AG20443 (cell line): ENCODE measurements at places on chromosomes 6 and 20.

- DNase-seq: no peak
Observed at GRCh38 chr6:29941471-29941870, 861 bp upstream of the HLA-A start.

DNA sequence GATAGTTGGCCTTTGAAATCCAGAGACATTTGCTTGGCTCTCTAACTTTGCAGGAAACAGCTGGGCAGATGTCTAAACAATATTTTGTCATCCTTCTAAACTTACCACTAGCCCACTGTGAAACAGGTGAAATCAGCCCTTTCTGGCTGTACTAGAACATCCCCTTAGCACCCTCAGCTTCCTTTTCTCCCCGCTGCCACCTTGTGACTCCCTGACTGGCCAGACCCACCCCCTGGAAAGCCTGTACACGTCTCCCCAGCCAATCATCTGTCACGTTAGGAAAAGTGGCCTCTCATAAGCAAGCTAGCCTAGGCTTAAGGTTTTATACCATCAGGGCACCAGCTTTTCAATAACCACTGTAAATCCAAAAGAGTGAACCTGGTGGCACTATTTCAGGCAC lies 88.6 kb upstream of the E2F3 start:
- DNase-seq: no peak

DNA sequence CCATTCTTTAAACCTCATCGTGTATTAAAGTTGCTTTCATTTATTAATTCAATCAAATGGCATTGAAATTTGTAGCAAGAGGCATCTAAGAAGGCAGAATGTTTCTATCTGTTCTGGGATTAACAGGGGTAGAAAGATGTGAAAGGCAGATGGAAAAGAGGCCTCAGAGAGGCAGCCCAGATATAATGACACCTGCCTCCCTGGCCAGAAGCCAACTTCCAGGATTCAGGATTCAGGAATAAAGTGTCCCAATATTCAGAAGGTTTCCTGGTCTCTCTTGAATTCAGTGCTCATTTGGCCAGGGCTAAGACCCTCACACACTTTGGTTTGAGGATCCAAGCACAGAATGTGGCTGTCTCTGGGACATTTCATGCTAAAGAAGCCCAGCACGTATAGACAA lies 39.9 kb downstream of the HLA-B start:
- DNase-seq: no peak

GRCh38 chr6:79543886-79544285 lies 6.7 kb upstream of the LCA5 start:
- no peak for DNase-seq

DNA sequence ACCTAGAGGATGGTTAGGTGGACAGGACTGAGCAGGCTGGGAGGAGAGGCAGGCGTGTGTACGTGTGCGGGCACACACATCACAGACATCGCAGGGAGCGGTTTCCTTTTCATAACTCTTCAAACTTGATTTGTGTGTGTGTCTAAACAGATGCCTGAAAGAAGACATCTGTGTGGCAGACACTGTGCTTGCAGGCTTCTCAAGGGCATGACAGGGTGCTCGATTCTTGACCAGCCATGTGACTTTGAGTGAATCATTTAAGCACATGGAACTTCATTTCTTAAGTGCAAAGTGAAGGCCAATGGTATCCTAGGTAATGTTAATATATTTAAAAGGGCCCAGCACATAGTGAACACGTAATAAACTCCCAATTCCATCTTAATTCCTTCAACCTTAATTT lies 186.5 kb downstream of the SCP2D1 start:
- DNase-seq: no peak

GRCh38 chr6:45892696-45893245 lies 122.9 kb downstream of the CLIC5 start:
- DNase-seq: no peak

DNA sequence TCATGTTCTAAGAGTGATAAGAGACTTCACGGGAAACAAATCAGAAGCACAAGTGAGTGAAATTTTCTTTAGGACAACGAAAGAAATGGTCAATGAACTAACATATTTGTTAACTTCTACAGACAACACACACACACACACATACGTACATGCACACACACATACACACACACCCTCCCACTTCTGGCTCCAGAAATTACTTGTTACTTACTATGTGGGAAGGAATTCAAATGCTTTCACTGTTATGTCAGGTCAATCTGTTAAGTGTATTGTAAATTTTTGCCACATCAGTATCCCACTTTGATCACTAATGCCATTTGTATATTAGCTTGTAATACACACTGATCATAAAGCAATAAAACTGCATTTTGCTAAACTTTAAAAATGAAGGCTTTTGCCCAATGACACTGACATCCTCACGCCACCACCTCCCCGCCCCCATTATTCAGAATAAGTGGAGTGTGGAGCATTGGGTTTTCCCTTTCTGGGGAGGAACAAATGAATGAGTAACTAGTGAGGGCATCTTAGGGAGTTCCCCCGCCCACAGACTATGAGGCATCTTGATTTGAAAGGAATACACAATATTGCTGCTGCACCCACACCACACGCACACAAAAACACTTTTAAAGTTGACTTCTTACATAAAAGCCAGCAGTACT lies 76.2 kb downstream of the ATXN1 start:
- DNase-seq: peak; percentile 38

DNA sequence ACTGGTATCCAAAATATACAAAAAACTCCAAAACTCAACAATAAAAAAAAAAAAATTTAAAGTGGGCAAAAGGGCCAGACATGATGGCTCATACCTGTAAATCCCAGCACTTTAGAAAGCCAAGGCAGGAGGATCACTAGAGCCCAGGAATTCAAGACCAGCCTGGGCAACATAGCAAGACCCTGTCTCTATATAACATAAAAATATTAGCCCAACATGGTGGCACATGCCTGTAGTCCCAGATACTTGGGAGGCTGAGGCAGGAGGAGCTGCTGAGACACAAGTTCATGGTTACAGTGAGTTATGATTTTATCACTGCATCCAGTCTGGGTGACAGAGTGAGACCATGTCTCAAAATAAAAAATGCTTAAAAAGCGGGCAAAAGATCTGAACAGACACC lies 121.0 kb upstream of the BEND6 start:
- DNase-seq: no peak

DNA sequence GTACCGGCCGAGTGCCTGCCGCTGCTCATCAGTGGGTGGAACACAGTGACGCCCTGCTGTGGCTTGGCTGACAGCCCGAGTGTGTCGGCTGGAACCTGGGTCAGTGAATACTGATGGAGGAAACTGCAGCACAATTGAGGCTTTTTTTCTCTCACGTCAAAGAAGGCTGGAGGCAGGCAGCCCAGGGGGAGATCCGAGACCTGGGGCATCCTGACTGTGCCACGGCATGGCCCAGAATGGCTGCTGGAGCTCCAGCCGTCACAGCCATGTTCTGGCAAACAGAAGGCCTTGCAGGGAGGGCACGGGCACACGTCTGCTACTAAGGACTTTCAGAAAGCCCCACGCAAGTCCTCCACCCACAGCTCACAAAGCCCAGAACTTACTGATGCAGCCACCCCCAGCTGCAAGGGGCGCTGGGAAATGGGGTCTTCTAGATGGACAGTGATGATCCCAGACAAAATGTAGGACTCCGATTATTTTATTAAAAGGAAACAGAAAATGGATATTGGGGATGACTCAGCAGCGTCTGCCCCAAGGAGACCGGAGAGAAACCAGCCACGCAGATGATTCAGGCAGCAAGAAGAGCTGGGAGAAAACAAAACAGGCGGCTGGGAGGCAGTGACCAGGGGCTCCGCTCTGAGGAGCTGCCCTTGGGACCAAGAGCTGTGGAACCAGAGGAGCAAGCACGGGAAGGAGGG lies 140.0 kb downstream of the TAF4 start:
- DNase-seq: no peak

DNA sequence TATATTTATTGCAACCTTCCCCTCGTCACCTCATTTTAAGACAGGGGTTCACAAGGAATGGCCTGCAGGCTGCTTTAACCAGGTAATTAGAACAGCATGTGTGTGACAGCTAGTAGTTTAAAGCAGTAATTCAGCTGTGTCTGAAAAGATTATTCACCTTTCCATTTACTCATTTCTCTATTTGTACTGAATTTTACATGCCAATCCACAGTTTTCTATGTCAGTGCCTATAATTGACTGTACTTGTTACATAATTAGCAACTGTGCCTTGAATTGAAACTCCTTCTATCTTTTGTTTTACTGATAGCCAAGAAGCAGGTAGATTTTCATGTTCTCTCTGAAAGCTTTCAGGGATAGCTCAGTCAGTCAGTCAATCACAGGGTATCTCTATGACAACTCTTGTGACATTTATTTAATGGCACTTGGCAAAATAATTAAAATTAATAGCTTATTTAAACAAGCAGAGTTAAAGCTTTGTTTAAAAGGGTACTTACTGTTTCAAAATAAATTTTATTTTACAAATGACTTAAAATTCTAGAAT lies 214.0 kb downstream of the ZFAND3 start:
- no peak for DNase-seq

- no peak for DNase-seq
Observed at GRCh38 chr6:170125456-170126300, 165.2 kb downstream of the DLL1 start.

GRCh38 chr6:133553652-133554051 lies 312.5 kb downstream of the EYA4 start:
- DNase-seq: peak; percentile 44

GRCh38 chr6:119348096-119348747 lies 1.3 kb downstream of the MAN1A1 start:
- peak; percentile 45 for DNase-seq

DNA sequence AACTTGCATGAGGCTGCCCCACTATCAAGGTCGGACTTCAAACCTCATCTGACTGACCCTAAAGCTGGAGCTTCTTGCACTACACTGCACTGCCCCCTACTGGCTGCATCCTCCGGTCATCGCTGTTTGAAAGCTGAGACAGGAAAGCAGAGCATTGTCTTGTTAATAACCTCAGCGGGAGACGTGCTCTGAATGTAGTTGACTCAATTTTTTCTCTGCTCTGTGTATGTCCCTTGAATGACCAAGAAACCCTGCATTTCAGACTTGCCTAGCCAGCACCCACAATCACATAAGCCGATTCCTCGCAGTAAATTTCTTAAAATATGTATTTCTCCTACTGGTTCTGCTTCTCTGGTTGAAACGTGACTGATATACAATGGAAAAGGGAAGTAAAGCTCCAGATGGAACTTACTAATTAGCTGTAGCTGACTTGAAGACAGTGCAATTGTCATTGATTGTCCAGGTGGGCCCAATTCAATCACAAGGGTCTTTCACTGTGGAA lies 27.8 kb downstream of the TCF21 start:
- DNase-seq: peak; percentile 79

- DNase-seq: no peak
Observed at GRCh38 chr6:20317430-20317829, 84.2 kb upstream of the E2F3 start.

DNA sequence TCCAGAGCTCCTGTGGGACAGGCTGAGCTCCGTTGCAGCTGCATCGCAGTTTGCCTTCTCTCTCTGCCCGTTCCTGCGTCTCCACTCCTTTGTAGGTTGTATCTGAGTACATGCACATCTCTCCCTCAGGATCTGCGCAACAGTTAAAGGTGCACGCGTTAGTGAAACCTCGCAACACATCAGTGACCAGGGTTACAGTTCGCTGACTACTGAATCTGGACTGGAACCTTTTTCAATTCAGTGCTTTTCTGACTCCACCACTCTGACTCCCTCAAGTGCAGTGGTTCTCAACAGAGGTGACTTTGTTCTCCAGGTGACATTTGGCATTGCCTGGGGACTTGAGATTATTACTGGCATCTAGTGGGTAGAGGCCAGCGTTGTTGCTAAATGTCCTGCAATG lies 44.0 kb downstream of the UST start:
- DNase-seq: no peak

- no peak for DNase-seq
Observed at GRCh38 chr6:154373971-154374370, 17.4 kb upstream of the IPCEF1 start.

GRCh38 chr6:2179950-2180349 lies 65.5 kb downstream of the GMDS start:
- peak; percentile 52 for DNase-seq

DNA sequence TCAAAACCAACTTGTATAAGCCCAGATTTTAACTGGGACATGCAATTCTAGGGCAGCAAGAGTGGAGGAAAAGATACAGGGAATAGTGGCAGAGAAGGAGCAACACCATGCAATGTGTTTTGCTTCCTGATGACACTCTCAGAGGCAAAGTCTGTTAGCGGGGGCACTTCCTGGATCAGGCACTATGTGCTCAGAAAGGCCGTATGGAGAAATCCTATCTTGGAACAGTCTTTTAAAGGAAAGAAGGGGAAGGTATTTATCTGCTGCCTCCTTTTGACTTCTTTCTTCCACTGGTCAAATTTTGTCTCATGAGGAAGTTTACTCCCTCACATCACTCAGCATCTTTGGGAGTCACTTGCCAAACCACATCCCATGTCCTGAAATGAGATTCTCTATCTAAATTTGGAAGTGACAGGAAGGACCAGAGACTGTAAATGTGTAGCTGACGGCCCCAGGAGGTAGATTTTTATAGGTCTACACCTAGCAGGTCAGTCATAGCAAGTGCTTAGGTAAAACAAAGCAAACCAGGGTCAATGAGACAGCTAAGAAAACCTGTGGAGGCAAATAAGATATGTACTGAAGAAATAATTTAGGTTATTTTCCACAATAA lies 91.7 kb upstream of the ELOVL5 start:
- no peak for DNase-seq

DNA sequence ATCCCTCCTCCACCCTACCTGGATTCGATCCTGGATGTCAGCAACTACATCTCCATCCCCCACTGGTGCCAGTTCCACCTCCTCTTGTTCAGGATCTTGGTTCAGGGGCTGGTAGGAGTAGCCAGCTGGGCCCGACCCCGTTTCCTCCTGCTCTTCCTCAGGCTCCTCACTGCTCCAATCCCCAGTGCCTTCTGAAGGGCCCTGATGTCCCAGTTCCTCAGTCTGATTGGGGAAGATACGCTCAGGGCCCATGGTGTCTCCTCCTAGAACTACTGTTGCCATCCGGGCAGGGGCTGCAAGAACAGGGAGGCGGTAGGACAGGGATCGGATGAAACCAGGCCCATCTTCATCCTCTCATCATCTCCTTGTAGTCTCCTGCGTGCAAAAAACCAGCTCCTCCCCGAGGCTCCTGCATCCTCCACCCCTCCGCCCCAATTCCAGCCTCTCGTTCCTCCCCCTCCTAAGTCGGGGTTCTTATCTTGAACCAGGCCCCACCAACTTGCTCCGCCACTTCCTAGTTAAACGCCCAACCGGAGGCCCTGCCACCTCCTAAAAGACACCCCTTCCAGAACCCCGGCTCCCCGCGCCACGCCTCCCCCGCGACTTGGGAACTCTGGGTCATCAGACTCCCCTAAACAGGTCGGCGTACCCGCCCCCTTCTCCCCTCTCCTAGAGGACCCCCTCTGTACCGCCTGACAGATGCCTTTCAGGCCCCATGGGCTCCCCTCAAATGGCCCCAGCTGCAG lies 476 bp downstream of the MEA1 start:
- no peak for DNase-seq

- peak; percentile 17 for DNase-seq
Observed at GRCh38 chr6:81465859-81466258, 286.6 kb downstream of the TENT5A start.

GRCh38 chr6:119113961-119114360 lies 35.5 kb upstream of the FAM184A start:
- no peak for DNase-seq
